ENCODE measurements at places on chromosomes 6 and 20.

DNA sequence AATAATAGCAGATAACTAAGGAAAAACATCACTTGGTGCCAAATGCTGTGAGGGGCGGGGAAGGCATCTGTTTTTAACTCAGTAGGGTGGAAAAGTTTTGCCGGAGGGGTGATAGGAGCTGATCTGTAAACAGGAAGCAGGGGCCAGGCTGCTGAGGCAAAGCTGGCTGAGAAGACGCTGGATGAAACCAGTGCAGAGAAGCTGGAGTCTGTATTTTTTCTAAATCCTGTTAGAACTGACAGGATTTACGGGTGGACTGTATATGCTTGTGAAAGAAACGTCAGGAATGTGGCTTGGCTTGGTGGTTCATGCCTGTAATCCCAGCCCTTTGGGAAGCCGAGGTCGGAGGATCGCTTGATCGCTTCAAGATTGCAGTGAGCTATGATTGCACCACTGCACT lies 5.6 kb downstream of the PCMTD2 start:
- no peak for DNase-seq

DNA sequence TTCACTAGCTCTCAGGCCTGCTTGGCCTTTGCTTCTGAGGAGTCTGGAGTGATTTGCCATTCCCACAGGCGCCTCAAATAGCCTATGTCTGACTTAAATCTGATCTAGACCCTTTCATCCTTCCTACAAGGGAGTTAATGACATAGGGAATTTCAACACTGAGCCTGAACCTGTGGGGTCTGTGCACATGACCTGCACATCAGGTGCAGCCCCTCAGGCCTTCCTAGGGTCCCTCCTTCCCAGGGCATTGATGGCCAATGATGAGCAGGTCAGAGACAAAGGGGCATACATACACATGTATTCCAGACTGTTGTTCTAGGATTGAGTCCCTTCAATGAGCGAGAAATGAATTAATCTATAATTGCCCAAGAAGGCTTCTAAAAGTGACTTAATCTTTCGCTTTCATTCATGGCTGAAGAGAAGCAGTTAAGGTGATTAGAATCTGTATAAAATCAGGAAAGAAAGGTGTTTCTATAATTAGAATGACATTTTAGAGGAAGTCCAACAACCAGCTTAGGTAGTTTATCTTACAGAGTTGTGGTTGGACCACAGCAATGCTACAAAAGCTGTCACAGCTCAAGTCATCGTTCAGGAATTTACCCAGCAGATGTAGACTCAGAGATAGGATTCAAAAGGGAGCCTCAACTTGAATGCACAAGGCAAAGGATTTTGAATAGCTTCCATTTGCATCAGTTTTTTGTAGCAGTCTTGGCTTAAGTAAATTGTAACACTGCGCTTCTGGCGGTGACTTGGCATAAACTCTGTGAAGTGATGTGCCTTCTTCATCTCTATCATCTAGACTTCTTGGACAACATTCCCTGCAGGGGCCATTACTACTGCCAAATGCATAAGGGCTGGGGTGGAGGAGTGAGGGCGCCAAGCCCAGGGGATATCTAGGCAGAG lies 27.0 kb upstream of the TBC1D7 start:
- no peak for DNase-seq

DNA sequence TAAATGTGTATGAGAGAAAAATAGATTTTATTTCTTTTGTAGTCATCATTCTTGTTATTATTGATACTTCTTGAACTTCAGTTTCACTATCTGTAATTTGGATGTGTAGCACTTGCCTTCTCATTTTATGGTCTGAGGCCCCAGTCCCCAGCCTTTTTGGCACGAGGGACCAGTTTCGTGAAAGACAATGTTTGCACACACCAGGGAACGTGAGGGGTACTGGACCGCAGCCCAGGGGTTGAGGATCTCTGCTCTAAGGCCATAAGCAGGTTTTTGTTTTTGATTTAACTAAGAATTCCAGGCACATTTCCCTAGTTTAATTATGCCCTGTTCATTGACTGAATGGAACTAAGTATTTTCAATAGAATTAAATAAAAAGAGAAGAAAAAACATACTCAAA lies 261.5 kb downstream of the BMP2 start:
- no peak for DNase-seq

DNA sequence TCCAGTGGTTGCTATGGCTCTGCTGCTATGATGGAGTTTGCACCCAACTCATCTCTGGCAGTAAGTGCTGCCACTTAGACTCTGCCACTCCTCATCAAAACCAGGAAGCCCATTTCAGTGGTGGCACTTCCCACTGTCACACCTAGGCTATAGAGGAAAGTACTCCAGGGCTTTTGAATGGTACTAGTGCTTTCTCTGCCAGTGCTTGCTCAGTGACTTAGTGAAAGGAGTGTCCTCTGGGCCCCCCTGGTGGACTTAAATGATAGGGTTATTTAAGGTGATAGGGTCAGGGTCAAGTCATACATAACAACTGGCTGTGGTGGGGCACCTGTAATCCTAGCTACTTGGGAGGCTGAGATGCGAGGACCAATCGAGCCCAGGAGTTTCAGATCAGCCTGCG lies 22.8 kb downstream of the FITM2 start:
- no peak for DNase-seq

DNA sequence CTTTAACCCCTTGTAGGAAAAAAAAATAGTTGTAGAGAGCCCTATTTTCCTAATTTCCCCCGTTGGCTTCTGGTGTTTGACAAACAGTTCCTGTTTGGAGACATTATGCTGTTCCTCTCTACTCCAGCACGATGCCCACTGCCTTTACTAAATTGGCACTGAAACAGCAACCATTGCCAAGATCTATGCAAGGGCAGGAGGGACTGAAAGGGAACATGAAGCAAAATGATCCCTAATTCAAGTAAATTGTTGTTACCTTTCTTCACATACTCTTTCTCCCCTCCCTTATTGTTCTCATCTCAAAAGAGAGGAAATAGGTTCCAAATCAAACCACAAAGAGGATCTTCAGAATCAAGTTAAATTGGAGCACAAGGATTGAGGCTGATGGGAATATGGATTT lies 764.1 kb upstream of the MMS22L start:
- DNase-seq, result no peak

- DNase-seq, result no peak
These were observed 68.6 kb upstream of the SLC24A3 start for GRCh38 chr20:19143890-19144289.

GRCh38 chr6:154433477-154434241 lies 76.8 kb downstream of the CNKSR3 start:
- DNase-seq, result no peak

DNA sequence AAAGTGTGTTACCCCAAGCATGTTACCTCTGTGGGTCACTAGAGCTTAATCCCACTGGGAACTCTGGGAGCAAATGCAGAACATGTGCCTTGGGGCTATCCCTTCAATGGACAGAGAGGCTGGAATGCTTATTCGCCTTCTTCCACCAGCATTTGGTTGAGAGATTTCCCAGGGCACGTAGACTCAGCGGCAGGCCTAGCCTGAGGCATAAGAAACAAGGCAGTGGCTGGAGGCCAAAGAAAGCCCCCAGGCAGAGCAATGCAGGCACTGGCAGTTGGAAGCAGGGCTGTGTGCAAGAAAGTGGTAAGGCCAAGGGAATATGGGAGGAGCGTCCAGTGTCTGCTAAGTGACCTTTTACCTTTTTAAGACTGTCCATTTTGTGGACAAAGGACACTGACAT lies 114.0 kb upstream of the FLRT3 start:
- DNase-seq, result no peak

- DNase-seq, result no peak
These were observed 90.6 kb upstream of the ADGRF1 start for GRCh38 chr6:47132724-47133123.

DNA sequence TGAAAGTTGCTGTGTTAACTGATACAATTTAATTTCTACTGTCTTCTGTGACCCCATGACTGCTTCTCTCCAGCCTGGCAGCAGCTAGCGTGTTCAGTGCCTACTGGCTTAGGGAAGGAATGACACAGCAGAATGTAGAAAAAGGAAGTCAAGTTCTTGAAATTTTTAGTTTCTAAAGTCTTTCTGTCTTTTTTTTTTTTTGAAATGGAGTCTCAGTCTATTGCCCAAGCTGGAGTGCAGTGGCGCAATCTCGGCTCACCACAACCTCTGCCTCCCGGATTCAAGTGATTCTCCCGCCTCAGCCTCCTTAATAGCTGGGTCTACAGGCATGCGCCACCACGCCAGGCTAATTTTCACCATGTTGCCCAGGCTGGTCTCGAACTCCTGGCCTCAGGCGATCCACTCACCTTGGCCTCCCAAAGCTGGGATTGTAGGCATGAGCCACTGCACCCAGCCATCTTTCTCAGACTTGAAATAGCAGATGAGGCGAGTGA lies 39.3 kb downstream of the PCNA start:
- DNase-seq, result no peak

DNA sequence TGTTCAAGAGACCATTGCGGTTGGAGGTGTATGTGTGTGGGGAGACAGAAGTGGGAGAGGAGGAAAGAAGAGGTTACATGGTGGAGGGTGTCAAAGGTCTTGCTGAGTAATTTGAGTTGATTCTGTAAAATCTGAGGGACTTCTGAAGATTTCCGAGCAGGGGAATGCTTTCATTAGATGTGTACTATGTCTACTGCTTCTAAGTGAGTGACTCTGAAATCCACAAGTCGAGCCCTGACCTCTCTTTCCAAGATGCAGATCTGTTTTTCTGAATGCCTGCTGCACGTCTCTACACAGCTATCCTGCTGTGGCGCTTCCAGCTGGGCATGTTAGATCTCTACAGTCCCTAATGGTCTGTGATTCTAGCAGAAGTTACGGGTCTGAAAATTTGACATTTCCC lies 209.8 kb downstream of the ATXN1 start:
- no peak for DNase-seq

DNA sequence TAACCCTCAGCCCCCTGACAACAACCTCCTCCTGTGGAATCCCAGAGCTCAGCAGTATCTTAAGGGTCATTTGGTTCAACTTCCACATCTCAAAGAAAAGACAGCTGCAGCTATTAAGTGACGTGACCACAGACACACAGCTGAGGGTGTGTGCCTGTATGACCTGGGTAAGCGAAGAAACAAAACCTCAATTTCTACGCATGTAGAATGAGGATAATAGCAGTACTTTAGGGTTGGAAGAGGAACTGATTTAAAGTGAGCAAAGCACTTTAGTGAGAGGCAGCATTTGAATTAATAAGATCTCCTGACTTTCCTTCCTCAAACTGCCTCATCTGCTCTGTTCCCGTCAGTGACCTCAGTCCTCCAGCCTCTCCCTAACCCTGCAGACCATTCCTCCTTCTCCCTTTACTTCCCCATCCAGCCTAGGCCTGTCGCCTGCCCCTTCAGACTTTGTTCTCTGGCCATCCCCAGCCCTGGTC lies 6.8 kb upstream of the ARMC2 start:
- no peak for DNase-seq

GRCh38 chr6:123417535-123417934 lies 219.2 kb downstream of the TRDN start:
- no peak for DNase-seq

- DNase-seq, result no peak
These were observed 568 bp downstream of the CCDC170 start for GRCh38 chr6:151494235-151494935.

DNA sequence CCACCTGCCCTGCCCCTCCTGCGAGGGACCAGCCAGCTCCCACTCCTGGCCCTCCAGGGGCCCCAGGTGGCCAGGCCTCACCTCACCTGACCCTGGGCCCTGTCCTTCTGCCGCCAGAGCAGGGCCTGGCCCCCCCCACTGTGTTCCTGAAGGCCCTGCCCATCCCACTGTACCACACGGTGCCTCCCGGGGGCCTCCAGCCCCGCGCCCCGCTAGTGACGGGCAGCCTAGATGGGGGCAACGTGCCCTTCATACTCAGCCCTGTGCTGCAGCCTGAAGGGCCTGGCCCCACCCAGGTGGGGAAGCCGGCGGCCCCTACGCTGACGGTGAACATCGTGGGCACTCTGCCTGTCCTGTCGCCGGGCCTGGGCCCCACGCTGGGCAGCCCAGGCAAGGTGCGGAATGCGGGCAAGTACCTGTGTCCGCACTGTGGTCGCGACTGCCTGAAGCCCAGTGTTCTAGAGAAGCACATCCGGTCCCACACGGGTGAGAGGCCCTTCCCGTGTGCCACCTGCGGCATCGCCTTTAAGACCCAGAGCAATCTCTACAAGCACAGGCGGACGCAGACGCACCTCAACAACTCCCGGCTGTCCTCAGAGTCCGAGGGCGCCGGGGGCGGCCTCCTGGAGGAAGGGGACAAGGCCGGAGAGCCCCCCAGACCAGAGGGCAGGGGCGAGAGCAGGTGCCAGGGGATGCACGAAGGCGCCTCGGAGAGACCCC lies 27.6 kb downstream of the ZNF831 start:
- DNase-seq, result no peak

DNA sequence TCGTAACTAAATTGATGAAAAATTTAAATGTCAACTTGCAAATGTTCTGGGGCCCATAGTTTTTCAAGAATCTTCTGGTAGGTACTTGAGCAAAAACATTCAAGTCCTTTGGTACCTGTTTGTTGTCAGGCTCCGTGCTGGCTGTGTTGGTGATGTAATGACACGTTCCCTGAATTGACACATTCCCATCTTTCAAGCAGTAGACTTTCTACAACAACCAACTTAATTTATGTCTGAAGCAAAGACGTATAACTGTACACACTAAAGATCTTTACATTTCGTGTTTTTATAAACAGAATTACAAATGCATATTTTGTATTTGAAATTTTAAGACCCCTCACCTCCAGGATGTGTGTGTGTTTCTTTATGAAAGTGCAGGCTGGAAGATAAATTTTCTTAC lies 49.5 kb downstream of the NCOA3 start:
- DNase-seq, result no peak

DNA sequence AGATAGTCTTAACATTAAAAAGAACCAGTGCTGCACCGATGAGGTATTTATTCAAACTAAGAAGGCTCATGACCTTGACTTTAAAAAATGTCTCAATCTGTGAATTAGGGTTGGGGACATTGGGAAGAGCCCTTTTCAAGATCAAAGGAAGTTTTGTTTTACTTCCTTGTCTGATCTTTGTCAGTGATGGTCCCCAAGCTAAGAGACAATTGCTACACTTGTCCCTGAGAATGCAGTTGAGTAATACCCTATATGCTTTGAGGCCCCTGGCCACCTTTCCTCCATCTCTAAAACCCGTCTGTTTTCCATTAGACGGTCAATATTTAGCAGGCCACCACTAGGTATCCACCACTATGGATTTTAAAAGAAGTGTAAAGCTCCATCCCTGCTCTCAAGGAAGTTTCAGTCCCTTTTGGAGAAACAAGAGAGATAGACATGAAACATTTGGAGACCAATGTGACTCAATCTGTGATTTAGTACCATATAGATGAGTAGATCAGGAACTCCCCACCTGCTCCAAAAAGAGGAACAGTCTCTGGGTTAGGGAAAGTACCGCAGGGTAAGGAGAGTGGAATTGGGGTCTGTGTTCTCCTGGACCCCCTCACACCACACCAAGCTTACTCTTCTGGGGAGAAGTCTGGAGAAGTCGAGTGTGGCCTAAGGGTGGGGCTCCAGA lies 99.1 kb upstream of the ISM1 start:
- DNase-seq, result no peak

GRCh38 chr6:21404577-21404976 lies 189.0 kb upstream of the SOX4 start:
- DNase-seq, result no peak

GRCh38 chr6:134609716-134610261 lies 291.9 kb upstream of the SGK1 start:
- no peak for DNase-seq

All from NT2/D1 (cell line).